ENCODE measurements at places on chromosomes 12 and 14.

GRCh38 chr12:83896416-83896815 is 1016.2 kb downstream of the SLC6A15 start:
- no peak for DNase-seq

DNA sequence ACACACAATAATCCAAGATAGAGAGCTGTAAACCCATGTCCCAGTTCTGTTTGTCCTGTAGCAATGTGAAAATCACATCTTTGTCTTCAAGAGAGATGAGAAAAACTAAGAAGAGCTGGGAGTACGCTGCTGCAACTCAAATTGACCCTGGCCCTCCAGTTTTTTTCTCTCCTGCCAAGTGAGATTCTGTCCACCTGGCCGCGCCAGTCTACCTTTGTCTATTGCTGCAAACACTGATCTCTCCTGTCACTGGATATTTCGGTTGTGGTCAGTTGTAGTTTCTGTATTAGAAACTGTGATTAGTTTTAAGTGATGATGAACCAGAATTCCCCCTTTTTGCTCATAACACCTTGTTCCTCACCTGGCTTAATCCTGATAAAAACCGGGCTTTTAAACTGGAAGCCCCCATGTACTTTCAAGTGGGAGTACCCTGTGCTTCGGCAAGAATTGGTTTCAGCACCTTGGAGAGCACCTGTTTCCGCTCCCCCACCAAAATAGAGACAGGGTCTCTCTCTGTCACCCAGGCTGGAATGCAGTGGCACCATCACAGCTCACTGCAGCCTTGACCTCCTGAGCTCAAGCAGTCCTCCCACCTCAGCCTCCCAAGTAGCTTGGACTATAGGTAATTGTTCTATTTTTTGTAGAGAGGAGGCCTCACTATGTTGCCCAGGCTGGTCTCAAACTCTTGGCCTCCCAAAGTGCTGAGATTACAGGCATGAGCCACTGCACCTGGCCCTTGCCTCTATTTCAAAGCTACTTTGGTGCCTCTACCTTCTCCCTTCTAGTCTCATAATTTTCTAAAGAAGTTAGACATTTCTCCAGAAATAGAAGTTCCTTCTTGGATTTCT is 156.8 kb downstream of the PHETA1 start:
- peak; percentile 41 for DNase-seq

DNA sequence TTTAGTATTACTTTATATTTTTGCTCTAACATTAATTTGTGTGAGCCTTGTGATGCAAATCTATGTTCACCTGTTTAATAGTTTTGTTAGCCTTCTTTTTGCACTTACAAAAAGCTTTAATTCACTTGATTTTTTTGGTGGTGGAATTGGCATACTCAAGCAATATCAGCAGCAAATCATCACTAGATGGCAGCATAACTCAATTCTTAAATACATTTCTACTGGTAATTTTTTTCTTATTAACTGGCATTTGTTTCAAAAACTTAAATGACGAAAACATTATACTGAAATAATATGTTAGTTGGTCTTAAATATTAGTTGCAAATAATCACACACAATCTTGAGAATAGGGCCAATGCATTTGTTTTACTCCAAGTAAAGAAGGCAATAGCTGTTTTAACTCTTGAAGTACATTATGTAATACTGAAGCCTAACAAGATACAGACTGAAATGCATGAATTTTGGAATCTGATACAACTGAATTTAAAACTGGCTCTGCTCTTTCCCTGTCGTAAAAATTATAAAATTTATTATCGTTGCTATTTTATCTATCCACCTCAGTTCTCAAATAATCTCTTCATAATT is 151.5 kb downstream of the ATXN7L3B start:
- DNase-seq, result peak; percentile 70

DNA sequence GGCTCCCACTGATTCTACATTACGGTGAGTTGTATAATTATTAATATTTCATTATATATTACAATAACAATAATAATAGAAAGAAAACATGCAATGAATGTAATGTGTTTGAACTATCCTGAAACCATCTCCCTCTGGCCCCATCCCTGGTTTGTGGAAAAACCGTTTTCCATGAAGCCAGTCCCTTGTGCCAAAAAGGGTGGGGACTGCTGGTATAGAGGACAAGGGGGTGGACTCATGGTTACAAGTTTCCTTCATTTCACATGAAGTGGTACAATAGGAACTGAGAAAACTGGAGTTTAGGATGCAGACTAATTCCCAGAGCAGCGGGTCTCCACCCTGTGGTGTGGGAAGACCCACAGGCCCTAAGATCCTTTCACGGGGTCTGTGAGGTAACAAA is 3.0 kb upstream of the C1RL start:
- DNase-seq, result no peak

GRCh38 chr14:71355324-71356201 is 448.3 kb downstream of the PCNX1 start:
- peak; percentile 83 for DNase-seq

GRCh38 chr12:30959110-30959710 is 32.7 kb downstream of the TSPAN11 start:
- DNase-seq, result no peak

DNA sequence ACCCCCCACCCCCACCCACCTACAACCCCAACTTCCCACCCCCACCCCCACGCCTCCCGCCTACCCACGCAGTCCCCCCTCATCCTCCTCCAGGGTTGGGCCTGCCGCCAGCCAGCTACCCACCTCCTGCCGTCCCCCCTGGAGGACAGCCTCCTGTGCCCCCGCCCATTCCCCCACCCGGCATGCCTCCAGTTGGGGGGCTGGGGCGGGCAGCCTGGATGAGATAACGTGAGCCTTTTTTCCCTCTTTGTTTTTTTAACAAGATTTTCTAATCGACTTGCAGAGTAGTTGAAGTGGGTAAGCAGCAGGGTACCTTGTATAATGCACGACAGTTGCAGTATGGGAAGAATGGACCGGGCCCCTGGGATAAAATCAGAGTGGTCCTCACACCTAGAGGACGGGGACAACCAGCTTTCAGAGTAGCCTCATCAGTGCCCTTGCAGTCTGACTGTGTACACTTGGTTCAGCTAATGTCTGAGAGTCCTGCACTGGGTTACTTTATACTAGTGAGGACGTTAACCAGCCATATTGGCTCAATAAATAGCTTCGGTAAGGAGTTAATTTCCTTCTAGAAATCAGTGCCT is 29.4 kb downstream of the CCNK start:
- no peak for DNase-seq

DNA sequence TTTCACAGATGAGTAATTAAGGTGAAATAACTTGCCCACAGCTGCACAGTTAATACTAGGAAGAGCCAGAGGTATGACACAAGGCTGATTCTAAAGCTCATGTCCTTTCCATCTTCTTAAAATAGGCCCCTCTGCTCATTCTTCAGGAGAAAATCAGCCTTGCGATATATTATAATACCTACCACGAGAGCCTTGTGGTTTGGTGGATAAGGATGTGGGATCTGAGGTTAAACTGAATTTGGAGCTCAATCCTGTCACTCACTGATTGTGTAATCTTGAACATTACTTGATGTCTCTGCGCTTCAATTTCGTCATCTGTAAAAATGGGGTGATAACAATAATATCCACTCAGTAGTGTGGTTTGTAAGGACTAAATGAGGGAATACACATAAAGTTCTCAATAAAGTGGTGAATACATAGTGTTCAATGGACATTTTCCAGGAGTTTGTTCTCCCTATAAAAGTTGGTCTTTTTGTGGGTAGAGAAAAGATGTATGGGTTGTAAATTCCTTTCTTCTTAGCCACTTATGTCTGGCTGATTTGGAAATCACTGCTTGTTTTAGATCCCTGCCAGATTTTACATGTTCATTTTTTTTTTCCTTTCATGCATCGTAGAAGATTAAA is 25.1 kb upstream of the ATP2B1 start:
- peak; percentile 92 for DNase-seq

- no peak for DNase-seq
Measured at GRCh38 chr14:101084436-101084826, 180.9 kb upstream of the RTL1 start.

GRCh38 chr14:99749763-99750715 is 43.2 kb upstream of the EML1 start:
- DNase-seq, result no peak

DNA sequence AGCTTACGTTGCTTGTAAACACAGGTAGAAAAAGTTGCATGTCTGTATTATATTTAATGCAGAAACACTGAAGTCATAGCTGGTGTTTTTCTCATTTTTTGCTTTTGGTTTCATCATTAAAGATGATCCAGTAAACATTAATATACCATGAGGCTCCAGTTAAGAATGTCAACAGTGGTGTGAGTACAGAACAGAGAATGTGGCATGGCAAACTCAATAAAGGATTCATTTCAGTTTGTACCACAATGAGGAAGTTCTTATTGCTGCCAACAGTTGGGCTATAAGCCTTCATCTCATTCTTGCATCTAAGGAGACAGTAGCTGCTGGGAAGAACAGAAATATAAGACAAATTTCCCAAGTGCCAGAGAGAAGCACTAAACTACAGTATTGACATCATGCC is 72.1 kb upstream of the ST8SIA1 start:
- DNase-seq, result peak; percentile 51

GRCh38 chr12:47717443-47718193 is 7.7 kb downstream of the ENDOU start:
- peak; percentile 92 for DNase-seq

GRCh38 chr12:52231305-52232202 is 1.5 kb upstream of the KRT7 start:
- DNase-seq, result no peak

DNA sequence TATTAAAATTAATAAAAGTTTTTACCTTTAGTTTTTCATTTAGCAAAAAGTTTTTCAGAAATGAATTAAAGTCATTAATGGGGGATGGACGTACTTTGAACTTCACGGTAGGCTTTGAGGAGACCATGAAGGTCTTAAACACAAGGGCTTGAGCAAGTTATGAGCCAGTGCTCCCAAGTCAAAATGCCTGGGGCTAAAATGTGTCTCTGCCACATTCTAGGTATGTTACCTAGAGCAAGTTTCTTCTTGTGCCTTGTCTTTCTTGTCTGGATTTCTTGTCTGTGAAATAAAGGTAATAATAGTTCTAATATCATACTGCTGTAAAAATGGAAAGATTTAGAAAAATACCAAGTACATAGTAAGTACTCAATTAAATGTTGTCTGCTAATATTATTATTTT is 132.7 kb upstream of the USP15 start:
- DNase-seq, result no peak

- DNase-seq, result no peak
Measured at GRCh38 chr12:112164011-112164660, 38.8 kb downstream of the TRAFD1 start.

- DNase-seq, result no peak
Measured at GRCh38 chr14:101797856-101798255, 36.3 kb downstream of the PPP2R5C start.

DNA sequence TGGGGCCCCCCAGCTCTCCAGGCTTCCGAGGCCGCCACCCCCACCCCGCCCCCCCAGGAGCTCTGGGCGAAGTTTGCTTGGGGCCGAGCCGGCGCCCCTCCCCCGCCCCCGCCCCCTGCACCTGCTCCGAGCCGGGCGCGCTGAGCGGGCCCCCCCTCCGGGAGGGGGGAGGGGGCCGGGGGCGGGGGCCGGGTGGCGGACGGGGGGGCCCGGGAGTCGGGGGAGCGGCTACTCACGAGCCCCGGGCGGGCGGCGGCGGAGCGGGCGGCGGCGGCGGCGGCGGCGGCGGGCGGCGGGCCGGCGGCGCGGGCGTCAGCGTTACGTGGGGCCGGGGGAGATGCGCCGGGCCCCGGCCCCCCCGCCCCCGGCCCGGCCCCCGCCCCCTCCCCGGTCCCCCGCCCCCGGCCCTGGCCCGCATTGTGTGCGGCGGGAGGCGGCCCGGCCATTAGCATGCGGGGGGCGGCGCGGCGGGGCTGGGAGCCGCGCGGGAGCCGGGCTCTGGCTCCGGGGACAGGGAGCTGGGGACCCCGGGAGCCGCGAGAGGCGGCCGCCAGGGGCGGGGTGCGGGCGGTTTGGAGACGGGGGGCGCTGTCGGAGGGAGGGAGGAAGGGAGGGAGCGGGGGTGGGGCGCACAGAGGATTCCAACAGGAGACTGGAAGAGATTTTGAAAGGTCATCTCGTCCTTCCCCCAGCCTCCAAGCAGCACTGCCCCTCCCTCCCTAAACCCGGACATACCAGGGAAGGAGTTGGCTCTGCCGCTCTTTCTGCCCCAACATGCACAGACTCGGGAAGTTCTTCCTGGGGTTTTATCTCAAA is at the start of gene ZNF219:
Gene ZNF219 (minus strand): TSS at position 580 of the 816 bp plus-strand sequence. CDS start 5,064 bp downstream, outside the sequence.
- peak; percentile 71 for DNase-seq

GRCh38 chr14:60349663-60350365 is 100.8 kb downstream of the PPM1A start:
- peak; percentile 77 for DNase-seq

- peak; percentile 65 for DNase-seq
Measured at GRCh38 chr12:54262403-54262925, 17.5 kb downstream of the CBX5 start.

DNA sequence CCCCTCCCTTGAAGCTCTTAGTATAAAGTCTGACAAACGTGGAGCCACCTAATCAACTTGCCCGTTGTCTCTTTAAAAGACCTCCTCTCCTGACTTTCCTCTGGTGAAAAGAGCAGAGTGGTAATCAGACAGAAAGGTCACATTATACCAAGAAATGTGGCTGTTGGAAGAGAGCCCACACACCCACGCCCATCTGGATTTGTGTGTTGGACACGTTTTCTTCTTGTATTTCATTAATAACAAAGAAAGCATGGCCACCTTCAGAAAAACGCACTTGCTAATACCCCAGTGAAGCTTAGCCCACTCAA is 41.3 kb downstream of the CCDC60 start:
- no peak for DNase-seq

- DNase-seq, result no peak
Measured at GRCh38 chr12:117882603-117883184, 86.1 kb downstream of the KSR2 start.

- DNase-seq, result no peak
Measured at GRCh38 chr12:44088647-44089046, 252.8 kb downstream of the TMEM117 start.

DNA sequence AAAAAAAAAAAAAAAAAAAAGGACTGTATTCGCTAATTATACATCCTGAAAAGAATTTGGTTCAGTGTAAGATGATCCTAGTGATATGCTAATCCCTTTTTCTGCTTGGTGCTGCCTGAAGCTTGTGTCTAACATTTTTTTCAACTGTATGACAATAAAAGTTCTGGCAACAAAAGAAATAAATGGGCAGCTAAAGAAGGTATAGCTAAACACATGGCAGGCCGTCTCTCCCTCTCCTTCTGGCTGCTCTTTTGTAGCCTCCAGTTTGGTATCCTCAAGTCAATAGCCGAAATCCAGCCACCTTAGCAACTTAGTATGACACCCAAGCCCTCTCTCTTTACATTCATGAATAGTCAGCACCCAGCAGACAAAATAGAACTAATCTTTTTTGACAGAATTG is 198.3 kb upstream of the OTX2 start:
- DNase-seq, result no peak

- DNase-seq, result no peak
Measured at GRCh38 chr14:98754343-98755020, 517.5 kb downstream of the BCL11B start.

DNA sequence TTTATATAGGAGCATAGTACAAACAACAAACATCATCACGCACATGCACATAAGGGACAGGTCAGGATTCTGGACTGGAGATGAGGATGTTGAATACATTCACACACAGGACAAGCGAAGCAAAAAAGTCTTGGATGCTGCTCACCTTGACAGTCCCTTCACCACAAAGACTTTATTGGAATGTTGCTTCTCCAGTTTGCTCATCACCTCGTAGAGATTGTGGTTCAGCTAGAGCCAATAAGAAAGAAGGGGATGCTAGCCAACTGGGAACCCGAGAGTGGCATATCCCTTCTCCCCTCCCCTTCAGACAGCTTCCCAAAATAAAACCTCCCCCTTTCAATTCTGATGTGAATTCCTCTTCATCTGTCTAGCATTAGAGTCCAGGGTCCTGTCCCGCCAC is 25.4 kb upstream of the SMAGP start:
- no peak for DNase-seq

- DNase-seq, result no peak
Measured at GRCh38 chr14:96817750-96818666, 20.8 kb downstream of the VRK1 start.
